AG20443 (cell line): ENCODE measurements at places on chromosomes 2 and 18.

DNA sequence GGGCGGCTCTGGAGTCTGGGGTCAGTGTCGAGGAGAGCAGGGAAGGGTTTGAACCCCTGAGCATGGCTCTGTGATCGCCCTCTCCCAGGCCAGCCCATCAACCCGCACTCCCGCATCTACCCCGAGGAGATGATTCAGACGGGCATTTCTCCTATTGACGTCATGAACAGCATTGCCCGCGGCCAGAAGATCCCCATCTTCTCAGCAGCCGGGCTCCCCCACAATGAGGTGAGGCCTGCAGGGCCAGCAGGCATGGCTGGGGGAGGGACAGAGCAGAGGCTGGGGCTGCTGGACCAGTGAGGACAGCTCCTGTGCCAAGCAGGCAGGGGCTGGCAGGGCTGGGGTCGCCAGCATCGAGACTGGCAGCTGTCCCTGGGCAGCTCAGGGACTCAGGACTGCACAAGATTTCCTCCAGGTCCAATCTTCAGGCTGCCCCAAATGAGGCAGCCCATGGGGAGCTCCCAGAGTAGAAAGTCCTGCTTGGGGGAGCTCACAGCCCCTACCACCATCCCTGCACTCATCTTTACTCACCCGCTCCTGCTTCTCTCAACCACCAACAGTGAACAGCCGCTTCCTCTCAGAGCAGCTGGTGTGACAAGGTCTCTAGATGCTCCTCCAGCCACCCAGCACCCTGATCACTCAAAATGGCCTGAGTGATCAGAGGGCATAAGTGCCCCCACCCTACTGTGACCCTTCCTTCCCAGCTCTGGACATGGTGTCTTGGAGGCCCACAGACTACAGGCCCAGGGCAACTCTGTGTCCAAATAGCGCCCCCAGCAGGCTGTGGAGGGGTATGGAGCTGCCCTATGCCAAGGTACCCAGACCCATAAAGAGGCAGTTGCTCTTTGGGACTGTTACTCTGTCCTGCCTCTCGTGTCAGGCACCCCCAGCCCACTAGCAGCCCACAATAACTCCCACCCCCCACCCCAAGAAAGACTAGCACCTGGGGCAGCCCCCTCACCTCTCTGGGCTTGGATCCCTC lies 18.3 kb upstream of the ANKRD53 start:
- DNase-seq: peak; percentile 5

GRCh38 chr2:225076125-225076524 lies 33.9 kb upstream of the DOCK10 start:
- peak; percentile 78 for DNase-seq

GRCh38 chr2:88753833-88754584 lies 62.5 kb downstream of the RPIA start:
- no peak for DNase-seq

DNA sequence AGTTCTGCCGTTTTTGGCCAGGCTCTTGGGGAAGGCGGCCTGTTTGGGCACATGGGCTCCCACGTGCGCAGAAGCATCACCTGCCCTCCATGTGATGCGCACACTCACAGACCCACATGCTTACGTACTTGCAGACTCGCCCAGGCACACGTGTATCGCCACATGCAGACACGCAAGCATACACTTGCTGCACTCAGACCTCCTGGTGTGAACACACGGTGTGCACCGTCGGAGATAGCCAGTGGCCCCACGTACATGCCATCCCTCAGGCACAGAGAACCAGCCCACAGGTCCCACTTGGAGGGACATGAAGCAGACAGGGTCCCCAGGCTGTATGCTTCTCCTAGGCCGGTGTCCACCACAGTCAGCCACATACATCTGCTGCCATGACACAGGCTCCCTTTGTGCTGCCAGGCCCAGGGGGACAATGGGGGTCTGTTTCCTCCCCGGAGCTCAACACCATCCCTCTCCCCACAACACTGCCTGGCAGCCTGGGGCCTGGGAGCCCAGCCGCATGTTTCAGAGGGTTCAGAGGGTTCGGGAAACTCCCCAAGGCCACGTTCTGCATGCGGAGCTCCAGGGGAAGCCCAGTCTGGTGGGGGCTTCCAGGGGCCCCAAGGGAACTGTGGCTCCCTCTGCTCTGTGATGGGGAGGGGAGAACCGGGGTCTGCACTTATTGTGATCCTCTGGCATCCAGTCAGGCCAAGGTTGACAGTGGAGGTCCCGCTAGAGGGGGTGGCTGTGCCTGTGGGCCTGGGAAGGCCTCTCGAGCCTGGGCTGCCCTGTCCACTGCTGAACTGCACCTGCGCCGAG lies 208.1 kb upstream of the HAAO start:
- DNase-seq: no peak

GRCh38 chr2:159549234-159549633 lies 67.1 kb downstream of the BAZ2B start:
- DNase-seq: no peak

GRCh38 chr2:186496401-186496800 lies 10.3 kb downstream of the ZC3H15 start:
- no peak for DNase-seq

DNA sequence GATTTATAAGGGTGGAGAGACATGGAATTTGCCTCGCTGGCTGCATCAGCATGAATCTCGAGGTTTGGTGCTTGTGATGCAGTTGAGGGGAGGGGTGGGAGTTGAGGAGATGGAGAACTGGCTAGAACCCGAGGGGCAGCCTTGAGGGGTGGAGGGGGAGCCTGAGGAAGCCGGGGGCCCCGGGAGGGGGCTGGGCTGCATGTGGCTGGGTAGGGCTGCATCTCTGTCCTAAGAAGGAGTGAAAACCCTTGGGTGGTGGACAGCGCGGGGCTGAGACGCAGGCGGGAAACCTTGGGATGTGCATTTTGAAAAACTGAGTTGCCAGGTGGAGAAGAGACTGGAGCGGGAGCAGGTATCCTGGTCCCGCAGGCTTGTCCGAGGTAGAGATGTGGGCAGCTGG lies 64.2 kb downstream of the SNTG2 start:
- no peak for DNase-seq

GRCh38 chr18:79774111-79774510 lies 23.6 kb upstream of the KCNG2 start:
- DNase-seq: no peak

DNA sequence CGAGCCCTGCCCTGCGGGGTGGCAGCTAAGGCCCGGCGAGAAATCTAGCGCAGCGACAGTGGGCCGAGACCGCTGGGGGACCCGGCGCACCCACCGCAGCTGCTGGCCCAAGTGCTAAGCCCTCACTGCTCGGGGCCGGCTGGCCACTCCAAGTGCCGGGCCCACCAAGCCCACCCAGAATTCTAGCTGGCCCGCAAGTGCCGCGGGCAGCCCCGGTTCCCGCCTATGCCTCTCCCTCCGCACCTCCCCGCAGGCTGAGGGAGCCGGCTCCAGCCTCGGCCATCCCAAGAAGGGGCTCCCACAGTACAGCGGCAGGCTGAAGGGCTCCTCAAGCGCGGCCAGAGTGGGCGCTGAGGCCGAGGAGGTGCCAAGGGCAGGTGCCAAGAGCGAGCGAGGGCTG lies 55.2 kb upstream of the RND3 start:
- DNase-seq: no peak
